ENCODE measurements at places on chromosomes 3 and 15.

- no peak for DNase-seq
These were observed 13.5 kb downstream of the HTR3E start for GRCh38 chr3:184110316-184110725.

DNA sequence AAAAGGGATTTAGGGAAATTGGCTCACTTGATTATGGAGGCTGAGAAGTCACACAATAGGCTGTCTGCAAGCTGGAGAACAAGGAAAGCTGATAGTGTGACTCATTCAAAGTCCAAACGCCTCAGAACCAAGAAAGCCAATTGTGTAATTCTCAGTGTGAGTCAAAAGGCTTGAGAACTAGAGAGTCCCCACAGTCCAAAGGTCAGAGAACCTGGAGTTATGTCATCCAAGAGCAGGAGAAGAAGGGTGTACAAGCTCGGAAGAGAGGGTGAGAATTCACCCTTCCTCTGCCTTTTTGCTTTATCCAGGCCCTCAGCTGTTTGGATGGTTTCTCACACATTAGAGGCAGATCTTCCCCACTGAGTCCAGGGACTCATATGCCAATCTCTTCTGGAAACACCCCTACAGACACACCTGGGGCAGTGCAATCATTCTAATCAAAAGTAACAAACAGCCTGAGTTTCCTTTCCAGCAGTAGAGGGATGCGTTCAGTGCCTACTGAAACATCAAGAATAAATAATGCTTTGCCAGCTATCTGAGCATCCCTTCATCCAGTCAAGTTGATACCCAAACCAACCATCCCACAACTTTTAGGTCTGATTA is 271.5 kb downstream of the SATB1 start:
- no peak for DNase-seq

- no peak for DNase-seq
These were observed 113.4 kb downstream of the CCNL1 start for GRCh38 chr3:157046520-157046919.

- DNase-seq = no peak
These were observed 19.0 kb upstream of the TRAK1 start for GRCh38 chr3:42071904-42072812.

- DNase-seq = no peak
These were observed 47.2 kb downstream of the SLC12A8 start for GRCh38 chr3:125165189-125165947.

GRCh38 chr3:99509224-99509623 is 129.2 kb upstream of the COL8A1 start:
- DNase-seq = no peak

DNA sequence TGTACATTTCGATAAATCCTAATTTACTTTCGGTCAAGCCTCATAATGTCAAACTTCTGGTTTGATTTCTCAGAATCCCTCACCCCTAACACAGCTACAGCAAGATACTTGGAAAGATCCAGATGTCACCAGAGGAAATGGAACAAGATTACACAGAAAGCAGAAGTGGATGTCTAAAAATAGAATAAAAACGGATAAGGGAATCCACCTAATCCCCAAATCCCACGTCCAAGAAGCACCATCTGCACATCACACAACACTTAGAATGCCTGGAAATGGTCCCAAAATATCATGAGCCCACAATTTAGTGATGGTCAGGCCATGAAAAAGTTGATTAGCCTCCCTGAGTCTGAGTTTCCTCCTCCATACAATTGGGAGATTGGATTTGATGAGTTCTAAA is 61.7 kb downstream of the AGTR1 start:
- DNase-seq = no peak

DNA sequence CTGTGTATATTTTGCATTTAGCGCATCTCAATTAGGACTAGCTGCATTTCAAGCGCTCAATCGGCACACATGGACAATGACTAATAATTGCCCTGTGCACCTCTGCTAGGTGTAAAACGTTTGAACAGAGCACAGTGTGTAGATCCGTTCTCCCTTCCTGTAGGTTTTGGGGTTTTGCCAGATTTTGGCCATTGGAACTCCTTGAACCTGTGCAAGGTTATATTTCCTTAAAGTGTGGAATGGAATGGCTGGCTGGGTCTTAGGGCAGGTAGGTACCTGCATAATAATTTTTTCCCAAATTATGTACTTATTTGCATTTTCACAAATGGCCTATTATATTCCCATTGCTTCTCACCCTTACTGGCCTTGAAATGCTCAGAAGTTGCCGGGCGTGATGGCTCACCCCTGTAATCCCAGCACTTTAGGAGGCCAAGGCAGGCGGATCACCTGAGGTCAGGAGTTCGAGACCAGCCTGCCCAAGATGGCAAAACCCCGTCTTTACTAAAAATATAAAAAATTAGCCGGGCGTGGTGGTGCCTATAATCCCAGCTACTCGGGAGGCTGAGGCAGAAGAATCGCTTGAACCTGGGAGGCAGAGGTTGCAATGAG is 777 bp downstream of the RNU5B-1 start:
- DNase-seq = no peak

DNA sequence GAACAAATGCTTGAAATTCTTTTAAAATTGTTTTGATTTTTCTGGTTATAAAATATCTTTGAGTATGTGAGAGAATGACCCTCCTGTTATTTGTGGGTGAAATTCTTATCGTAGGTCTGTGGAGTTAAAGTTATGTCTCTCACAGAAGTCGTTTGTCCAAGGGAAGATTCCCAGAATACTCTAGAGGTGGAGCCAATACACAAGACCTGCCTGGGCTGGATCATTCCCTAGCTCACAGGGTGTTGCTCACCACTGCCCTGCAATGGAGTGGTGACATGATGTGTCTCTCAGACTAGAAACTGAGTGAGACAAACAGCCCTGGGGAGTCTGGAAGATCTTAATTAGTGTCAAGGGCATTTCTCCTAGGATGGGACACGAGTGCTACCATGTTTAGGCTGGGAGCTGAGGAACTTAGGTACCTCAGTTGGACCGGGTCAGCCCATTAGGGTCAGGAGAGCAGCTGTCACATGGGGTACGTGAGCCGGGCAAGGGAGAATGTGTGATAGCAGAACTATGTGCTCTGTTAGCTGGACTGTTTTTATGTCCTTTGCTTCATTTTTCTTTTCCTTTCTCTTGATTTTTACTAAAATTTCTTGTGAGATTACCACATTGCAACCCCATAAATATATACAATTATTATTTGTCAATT is 53.6 kb upstream of the MYO5C start:
- no peak for DNase-seq

DNA sequence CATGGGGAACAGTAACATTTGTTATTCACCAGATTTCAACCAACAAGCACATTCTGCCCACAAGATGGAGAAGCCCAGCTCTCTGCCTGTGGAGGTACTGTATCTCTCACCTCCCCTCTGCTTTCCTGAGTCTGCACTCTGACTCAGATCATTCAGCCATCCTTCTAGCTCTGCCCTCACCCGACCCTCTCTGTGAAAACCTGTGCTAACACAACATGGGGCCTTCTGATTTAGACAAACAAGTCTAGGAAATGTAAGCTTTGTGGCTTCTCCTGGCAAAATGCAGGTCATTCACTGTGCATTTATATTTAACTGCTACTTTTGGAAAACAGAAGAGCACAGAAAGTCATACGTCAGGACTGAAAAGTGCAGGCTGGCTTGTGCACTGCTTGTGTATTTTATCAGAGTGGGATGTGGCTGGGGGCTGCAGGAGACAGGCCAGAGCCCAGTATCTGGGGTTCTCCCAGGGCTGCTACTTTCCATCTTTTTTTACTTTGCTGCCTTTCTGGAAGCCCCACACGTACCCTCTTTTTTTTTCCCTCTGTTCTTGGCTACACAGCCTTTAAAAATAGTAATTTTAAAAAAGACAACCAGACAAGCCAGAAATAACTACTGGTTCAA is 50.8 kb downstream of the SUSD5 start:
- DNase-seq = no peak

DNA sequence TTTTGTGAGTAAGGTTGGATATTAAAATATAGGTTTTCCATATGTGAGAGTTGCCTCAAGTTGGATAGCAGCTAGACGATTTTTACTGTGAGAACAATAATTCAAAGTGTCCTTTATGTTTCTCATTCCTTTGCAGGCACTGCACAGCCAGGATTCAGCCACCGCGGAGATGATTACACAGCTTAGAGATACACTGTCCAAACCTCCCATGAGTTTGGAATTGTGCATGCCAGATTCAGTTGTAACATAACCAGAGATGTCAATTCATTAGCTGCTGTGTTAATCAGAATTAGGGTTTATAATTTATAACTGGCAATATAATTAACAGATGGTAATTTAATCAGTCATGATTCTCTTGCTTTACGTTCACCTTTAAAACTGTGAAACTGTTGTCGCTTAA is 132.3 kb downstream of the GABRB3 start:
- DNase-seq = no peak

DNA sequence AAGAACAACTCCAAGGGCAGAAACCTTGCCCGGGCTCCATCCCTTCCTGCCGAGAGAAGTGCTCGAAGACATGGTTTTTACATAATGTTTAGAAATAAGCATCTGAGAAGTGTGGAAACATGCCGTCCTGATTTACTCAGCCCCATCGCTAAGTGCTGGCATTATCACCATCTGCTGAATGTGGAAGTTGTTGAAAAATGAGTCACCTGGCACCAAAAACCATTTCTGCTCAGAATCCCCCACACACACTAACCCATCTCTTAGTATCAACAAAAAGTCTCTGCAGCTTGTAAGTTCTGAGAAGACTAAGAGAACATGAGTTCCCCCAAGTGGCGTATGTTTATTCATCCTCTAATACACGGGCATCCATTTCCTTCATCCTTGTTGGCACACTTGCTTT is 51.0 kb upstream of the ARL8B start:
- DNase-seq = no peak

- no peak for DNase-seq
These were observed 3.6 kb upstream of the CD276 start for GRCh38 chr15:73680549-73680948.

- no peak for DNase-seq
These were observed 62.2 kb downstream of the SMAD6 start for GRCh38 chr15:66764072-66764786.

- DNase-seq = no peak
These were observed 185.1 kb upstream of the SNTN start for GRCh38 chr3:63467392-63467791.

DNA sequence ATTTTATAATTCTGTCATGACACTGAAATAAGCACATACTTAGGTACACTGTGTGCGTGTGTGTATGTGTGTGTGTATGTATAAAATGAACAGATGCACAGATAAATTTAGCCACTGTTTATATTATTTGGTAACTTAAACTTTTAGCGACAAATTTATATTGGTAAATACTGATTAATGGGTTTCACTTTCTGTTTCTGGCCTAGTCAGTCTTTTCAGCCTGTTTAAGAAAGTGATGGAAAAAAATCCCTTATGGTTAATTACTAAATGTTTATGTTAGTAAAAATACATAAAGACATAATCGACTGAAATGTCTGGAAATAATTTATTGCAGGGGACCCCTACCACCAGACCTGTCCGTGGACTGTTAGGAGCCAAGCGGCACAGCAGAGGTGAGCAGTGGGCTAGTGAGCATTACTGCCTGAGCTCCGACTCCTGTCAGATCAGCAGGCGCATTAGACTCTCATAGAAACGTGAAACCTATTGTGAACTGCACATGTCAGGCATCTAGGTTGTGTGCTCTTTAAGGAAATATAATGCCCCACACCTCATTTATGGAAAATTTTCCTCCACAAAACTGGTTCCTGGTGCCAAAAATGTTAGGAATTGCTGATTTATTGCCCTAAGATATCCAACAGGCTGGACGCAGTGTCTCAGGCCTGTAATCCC is 717.4 kb downstream of the SI start:
- no peak for DNase-seq

GRCh38 chr15:86810329-86810728 is 730.7 kb downstream of the AGBL1 start:
- DNase-seq = no peak

DNA sequence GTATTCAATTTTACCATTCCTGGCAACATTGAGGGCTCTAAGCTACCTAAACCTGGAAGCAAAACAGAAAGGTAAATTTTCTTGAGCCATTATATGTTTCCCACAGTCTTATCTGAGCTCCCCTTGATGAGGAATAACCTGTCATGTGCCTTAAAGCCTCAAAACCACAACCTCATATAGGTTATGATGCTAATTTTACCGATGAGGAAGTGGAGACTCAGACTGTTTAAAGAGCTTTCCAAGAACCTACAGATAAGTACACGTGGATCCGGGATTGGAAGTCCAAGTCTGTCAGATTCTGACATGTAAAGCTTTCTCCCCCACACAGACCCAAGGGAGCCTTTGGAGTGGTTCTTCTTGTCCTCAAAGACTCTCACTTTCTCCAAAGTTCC is 140.5 kb downstream of the SEMA6D start:
- DNase-seq = no peak

- DNase-seq = no peak
These were observed 57.0 kb upstream of the FRMD4B start for GRCh38 chr3:69442771-69443311.
